RPMI7951 (cell line): ENCODE measurements at places on chromosomes 1 and 21. TPM values are rescaled to one million over a fixed set of nuclear protein-coding genes. Genes with fewer than 3 reads are reported as not detected.

DNA sequence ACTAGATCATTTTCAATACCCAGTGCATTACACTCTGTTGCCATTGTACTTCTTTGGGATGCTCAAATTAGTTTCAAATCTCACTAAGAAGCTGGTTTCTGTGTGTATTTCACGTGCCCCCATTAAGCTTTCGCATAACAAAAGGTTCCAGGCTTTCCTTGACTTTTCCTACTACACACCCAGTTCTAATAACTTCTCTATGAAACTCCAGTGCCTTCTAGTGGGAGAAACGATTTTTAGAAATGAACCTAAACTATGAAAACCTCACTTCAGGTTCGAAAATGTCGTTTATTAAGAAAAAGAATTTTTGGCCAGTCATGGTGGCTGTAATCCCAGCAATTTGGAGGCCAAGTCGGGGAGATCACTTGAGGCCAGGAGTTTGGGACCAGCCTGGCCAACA is 2.8 kb downstream of the CFHR4 start:
- no peak for DNase-seq

GRCh38 chr1:52554267-52554640 is 1.4 kb upstream of the TUT4 start:
- no peak for DNase-seq

DNA sequence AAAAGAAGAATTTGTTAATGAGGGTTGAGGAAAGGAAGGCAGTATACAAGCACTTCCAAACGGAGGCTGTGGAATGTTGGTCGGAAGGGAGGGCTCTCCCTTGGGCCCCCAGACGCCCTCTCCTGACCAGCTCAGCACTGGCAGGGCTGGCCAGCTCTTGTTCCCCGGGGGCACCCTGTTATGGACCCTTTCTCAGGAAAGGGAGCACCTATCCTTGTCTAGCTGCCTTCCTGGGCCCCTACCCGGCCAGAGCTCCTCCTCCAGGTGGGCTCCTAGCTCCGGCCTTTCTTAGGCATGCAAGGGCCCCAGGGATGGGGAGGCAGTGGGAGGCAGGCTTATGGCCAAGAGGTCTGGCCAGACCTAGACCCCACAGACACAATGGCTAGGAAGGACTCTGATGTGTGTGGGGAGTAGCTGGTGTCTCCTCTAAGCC is 926 bp downstream of the BLACAT1 start:
- no peak for DNase-seq

DNA sequence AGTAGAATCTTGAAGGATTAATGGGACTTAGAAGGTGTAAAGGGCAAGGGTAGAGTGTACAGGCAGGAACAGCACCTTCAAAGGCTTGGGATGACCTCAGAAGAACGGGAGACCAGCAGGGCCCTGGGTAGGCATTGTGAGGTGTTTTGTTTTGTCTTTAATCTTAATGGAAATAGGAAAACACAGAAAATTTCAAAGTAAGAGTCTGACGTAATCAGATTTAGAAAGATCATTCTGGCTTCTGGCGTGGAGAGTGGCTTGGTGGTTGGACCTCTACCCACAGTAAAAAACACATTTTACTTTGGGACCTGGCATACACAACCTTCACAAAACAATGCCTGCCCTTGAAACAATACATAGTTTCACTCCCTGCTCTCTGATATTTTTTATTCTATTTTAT is 4.1 kb downstream of the MOV10 start:
- no peak for DNase-seq

- peak; percentile 53 for DNase-seq
Measured at GRCh38 chr1:243471754-243472745, 216.2 kb downstream of the SDCCAG8 start.

DNA sequence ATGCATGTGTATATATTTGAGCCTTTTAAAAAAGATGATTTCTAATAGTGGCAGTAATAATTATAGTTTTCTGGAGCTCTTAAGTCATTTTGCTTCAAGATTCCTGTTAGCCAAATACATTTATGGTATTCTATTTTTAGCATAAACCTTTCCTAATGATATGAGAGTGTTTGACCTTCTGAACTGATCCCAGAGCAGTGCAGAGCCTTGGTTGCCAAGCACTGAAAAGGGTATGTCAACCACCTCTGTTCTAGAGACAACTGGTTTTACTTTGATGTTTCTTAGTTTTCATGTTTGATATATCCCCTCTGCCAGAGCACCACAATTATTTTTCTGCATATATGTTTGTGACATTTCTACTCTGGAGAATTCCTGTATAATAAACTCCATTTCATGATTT is 15.1 kb upstream of the KCNA3 start:
- no peak for DNase-seq

DNA sequence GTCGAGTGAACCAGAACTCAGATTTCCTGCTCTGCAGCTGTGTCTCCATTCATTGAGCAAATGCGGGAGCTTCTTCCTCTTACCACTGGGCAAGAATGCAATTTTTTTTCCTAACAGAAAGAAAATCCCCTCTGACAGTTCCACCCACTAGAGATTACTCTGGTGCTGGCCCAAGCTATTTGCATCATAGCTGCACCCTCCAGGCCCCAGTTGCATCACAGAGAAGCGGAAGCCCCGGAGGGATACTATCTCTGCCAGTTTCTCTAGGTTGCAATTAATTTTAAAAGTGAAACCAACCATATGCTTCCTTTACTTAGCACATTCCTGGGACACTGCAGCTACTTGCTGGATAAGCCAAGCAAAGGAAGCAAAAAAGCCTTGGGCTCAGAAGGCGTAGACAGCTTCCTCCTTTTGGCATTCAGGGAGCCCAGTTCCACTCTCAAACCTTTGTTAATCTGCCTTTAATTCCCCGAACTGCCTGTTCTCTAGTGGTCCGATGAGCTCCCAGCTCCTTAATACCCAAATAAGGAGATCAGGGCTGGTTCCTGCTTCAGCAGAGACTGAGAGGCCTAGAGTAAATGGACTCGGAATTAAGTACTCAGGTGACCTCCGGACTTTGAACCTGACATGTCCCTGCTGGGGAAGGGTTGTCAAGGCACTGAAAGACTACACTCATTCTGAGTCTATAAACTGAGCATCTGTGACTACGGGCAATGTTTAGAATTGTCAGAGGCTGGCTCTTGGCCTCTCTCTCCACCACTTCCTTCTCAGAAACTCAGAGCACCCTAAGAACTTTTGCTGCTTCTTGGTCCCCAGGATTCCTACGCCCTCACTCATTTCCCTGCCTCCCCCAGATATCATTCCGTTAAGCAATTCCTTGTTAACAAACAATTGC is 72.5 kb upstream of the TNFSF18 start:
- DNase-seq = peak; percentile 97

DNA sequence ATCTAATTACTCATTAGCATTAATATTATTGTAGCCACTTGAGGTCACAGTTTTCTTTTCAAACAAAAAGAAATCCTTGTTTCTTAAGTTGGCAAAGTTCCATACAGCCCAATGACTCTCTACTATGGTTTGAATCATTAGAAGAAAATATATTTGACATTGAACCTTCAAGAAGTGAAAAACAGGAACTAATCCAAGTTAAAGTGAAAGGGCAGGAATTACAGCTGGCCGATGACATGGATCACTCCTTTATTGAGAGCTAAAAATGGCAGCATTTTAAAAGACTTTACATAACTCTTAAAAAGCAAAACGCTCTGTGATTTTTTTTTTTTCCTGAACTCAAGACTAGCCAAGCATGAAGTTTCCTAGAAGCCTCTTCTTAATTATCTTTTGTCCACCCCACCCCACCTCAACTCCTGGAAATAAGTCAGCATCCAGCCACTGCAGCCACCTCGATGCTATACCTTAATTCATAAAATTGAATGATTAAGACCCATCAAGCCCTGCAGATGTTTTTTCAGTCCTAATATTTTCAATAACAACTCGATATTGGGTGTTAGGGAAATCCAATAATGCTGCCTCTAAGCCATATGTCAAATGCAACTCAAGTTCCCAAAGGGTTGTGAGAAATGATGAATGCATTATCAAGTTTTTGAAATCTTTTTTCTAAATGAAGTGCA is 323.1 kb downstream of the HHIPL2 start:
- peak; percentile 16 for DNase-seq

DNA sequence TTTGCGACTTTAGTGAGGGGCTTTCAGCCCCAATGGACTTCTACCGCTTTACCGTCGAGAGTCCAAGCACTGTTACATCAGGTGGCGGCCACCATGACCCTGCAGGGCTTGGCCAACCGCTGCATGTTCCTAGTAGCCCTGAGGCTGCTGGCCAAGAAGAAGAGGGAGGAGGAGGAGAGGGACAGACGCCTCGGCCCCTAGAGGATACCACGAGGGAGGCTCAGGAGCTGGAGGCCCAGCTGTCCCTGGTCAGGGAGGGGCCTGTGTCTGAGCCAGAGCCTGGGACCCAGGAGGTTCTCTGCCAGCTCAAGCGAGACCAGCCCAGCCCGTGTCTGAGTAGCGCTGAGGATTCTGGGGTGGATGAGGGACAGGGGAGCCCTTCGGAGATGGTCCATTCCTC is 8.6 kb upstream of the SLC25A34 start:
- DNase-seq = no peak

CAMK2N1 gene
- total RNA-seq = 6.7 and 9.9 TPM in 2 replicates

- DNase-seq = no peak
Measured at GRCh38 chr1:14715802-14716201, 117.3 kb downstream of the KAZN start.

DNA sequence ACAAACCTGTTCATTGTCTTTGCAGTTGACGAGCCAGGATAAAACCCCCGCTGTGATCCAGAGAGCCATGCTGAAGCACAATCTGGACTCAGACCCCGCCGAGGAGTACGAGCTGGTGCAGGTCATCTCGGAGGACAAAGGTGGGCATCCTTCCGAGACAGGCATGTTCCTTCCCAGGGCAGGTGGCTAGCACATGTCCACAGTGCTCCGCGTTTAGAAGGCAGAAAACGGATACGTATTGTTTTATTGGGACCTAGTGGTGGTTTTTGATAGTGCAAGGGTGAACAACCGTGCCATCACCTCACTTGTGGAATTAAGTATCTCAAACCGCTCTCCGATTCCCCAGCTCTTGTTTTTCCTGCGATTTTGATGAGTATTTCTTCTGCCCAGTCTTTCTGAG is 115.3 kb downstream of the COLGALT2 start:
- DNase-seq = no peak

DNA sequence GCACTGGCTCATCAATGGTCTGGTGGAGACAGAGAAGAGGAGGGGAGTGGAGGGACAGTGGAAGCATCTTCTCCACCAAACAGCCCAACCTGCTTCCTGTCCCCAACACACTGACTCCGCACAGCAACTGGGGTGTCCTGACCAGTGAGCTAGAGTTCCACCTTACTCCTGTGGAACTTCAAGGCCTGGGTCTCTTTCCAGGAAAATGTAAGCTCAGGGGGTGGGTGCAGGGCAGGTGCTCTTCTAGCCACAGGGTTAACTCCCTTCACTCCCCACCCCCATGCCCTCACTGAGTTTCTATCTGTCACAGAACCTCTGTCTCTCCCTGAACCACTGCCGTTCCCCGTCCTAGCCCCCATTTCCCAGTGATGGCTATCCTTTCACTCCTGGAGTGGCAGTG is 876 bp downstream of the MOB3C start:
- no peak for DNase-seq

GPR3 gene
- 4.5 and 6.4 TPM in 2 replicates for total RNA-seq

CXADR gene
- total RNA-seq = 13.7 and 16.4 TPM in 2 replicates

VCAM1 gene
- 8.5 and 8.6 TPM in 2 replicates for total RNA-seq

KRTAP19-6 gene
- not detected in 2 replicates for total RNA-seq
